Stimulated activated CD4-positive, alpha-beta T cell treated with anti-CD3 and anti-CD28 coated beads, Interleukin-1b, Interleukin-23, amount 100 ng/mL, for 24 hours (primary cell): ENCODE measurements at places on chromosomes 7 and 10.

DNA sequence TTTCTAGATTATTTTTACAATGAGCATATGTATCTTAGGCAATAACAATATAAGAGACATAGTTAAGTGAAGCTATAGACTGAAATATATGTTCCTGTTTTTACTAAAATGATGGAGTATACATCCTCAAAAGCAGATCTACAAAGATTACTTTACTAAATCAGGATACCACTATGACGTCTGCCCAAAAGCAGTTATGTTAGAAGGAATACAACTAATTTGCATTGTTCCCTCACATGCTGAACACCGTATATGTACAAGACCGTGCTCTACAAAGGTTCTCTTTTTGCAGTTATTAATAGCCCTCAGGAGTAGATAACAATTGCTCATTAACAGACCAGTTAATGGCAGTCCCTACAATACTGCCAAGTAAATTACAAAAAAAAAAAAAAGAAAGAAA is 137.5 kb downstream of the CD36 start:
- DNase-seq, result no peak

DNA sequence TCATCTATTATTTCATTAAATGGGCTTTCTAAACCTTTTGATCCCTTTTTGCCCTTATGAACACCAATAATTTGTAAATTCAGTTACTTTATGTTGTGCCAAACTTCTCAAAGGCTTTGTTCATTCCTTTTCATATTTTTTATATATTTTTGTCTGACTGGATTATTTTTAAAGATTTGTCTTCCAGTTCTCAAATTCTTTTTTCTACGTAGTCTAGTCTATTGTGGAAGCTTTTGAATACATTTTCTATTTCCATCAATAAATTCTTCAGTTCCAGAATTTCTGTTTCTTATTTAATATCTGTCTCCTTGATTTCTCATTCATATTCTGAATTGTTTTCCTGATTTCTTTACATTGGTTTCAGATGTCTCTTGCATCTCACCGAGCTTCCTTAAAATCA is 108.2 kb downstream of the CTNNA3 start:
- DNase-seq, result no peak

DNA sequence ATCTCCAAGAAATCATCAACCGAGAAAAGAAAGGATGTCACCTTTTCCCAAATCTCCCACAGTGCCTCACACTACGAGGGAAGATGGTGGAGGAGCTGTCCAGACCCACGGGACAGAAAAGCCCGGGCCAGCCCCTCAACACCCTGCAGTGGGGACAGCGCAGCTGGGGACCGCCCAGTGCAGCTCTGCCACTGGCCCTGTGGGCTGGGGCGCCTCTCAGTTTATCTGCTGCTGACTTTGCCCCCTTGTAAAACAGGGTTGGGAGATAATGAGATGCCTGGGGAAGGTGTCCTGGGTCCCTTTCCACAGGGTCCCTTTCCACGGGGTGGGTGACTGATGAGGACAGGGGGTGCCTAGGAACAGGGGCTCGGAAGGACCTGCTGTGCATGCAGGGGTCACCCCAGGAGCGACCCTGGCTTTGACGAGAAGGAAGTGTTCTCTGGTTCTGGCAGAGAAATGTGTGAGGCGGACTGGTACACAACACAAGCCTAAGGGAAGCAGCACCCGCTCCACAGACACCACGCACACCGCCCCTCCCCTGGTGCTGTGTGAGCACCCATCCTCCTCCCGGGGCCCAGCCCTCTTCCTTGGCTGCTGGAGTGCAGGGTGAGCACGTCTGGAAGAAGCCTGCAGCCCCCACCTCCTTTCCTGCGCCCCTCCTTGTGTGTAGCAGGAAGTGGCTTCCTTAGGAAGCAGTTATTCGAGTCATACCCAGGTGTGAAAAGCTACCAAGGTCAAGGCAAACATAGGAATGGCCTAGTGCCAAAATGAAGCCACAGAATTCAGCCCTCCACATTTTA is 339.9 kb downstream of the DNAJB6 start:
- DNase-seq, result no peak

DNA sequence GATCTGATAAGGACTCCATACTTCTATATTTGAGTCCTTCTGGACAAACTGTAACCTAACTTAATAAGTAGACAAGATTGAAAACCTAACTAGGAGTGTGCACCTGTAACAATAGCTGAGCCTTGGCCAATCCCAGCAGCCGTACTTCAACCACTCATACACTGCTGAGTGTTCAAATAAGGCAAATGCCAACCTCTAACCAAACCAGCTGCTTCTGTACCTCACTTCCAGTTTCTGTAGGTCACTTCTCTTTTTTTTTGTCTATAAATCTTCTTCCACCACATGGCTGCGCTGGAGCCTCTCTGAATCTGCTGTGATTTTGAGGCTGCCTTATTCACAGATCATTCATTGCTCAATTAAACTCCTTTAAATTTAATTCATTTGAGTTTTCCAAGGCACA is 753.2 kb downstream of the DNAJB9 start:
- DNase-seq, result no peak

DNA sequence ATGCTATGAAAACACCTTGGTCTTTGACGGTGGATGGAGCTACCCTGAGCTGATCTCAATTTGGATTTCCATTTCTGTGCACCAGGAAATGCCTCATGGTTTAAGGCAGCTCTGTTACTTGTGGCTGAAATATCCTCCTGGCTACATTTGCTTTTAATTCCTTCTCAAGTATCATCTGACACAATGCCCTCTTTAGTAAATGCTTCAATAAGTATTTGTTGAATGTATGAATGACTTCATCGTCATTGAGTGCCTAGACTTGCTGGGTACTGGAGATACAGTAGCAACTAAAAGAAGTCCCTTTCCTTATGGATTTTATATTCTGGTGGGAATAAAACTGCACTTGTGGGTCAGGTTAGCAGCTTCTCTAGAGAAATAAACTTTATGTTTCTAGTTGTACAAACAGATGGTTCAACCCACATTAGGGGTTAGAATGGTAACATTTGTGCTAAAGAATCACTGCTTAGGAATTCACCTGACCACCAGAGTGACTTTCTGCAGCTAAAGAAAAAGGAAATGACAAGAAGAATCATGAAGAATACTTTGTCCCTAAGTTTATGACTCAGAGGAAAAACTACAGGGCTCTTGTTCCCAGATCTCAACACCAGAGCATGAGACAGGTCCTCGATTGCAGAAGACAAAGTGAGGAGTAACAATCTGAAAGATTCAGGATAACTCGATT is 21.8 kb upstream of the SMNDC1 start:
- no peak for DNase-seq
